ENCODE measurements at places on chromosomes 13 and 19. TPM values are rescaled to one million over a fixed set of nuclear protein-coding genes. Genes with fewer than 3 reads are reported as not detected.

Gene TMEM150B
- 0.38 TPM for total RNA-seq

Gene RAB20
- total RNA-seq, result 2.9 TPM

Gene PEAK3
- 0.13 TPM for total RNA-seq

Gene LNX2
- 5.3 TPM for total RNA-seq

- DNase-seq, result no peak
These were observed 550.6 kb upstream of the ARGLU1 start for GRCh38 chr13:107118506-107118905.

GRCh38 chr19:39370735-39371134 is 20.2 kb downstream of the PAF1 start:
- no peak for DNase-seq

DNA sequence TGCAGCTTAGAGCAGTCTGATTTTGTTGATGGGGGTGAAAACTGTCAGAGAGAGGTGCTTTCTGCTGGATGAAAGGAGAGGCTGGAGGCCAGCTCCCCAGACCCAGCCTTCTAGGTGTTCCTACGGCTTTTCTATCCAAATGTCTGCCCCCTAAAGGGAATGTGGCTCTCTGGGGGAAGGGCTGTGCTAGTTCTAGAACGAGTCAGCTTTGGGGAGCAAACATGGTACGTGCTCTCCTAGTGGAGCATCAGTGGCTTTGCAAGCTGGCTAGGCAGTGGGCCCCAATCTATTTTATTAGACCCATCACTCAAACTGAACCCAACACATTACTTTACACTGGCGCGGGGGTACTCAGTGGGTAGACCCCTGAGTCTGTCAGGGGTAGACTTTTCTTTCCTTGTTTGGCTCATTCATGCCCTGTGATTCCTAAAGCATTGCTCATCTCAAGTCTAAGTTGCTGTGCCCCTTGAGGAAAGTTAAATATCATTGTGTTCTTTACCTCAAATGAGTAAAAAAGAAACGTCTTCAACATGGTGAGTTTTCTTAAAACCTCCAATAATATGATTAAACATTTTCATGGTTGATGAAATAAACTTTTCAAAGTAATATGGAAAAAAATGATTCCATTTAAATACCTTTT is 254.9 kb downstream of the DLEU7 start:
- no peak for DNase-seq

DNA sequence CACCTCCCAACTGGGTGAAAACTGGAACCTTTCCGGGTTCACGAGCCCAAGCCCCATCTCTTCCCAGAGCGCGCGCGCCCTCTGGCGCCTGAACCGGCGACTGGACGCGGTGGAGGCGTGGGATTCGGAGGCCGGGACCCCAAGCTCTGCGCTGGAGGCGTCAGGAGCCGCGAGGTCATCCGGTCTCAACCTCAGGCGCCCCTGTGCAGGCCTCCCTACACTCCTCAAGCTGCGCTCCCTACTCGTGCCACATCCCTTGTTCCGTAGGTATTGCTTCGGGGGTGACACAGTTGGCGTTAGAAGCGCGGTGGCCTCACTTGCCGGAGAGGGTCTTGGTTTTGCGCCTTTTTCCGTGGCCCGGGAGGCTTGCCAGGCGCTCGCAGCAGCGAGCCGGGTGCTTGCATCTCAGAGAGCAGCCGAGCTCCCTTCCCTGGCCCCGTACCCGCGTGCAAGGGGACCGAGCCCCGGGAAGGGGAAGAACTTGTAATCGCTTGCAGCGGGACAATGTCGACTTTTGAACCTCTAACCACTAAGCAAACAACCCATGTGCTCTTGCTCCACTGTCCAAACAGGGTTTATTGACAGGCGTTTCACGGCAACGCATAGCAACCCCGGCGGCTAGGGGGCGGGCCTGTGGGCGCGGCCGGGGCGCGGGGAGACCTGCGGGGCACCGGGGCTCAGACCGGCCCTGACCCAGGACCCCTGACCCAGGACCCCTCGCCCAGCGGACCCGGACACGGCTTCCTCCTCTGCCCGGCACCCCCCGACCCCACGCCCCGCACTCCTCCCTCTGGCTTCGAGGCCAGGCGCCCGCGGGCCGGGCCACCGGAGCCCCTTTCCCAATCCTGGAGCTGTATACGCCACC is 8.5 kb downstream of the CDX2 start:
- peak; percentile 37 for DNase-seq

- no peak for DNase-seq
These were observed 1430.7 kb upstream of the PCDH20 start for GRCh38 chr13:62846302-62846701.

- DNase-seq, result no peak
These were observed 46.9 kb downstream of the ABCC4 start for GRCh38 chr13:95254339-95254738.

DNA sequence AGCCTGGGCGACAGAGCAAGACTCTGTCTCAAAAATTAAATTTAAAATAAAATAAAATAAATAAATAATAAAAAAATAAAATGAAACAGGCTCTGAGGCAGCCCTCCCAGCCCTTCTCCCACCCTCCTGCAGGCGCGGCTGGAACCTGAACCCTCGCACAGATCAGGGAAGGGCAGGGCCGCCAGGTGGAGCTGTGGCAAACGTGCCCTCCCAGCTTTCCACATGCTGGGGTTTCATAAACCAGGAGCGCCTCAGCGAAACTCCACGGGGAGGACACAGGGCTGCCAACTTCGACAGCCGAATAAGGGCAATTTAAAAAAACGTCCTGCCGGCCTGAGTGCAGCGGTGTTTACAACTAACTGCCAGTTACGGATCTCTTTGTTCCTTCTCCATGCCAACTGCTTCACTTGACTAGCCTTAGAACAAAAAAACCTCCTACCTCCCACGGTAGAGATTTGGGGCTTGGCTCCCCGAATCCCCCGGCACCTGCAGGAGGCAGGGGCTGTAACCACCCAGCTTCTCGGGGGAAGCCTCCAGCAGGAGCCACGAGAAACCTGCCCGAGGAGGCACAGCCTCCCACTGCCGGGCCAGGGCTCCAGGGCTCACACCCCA is 15.9 kb downstream of the ZNF787 start:
- DNase-seq, result peak; percentile 72

All from psoas muscle (tissue), 8 donors.